ENCODE measurements at places on chromosomes 6 and 20. TPM values are rescaled to one million over a fixed set of nuclear protein-coding genes. Genes with fewer than 3 reads are reported as not detected.

DNA sequence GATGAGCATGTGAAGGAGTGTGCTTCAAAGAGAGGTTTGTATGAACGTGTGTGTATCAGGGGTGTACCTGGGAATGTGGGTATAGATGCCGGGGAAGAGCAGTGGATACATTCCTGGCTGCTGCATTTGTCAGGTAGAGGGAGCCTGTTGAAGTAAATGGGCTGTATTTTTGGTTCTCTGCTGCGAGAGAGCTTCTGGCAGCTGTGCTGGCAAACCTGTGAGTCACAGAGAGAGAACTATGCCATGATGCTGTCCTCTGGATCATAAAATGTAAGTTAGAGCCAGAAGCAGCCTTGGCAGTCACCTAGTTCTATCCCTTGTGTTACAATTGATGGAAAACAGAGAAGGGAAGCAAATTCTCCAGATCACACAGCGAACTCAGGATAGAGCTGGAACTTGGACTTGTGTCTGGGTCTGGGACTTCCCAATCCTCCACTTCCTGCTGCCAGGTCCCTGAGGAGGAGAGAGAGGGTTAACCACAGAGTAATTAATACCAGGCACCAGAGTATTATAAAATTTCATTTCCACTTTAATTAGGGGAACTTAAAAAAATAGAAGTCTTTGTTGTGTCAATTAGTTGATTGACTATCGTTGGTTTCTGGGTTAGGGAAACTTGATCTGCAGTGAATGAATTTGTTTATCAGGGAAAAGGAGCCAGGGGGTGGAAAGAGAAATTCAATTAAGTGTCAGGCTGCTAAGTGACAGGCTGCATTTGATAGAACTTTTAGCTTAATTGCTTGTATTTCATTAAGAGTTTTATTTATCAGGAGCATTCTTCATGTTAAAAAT is 41.1 kb upstream of the GTSF1L start:
- DNase-seq = no peak
- no peaks in the 10 kb centered on the region for H3K4me1 ChIP-seq
- H3K36me3 ChIP-seq = no peaks in the 10 kb centered on the region
- H3K4me3 ChIP-seq = no peak overlapping the region
- no peaks in the 10 kb centered on the region for H3K27me3 ChIP-seq
- no peak overlapping the region for H3K27ac ChIP-seq

DNA sequence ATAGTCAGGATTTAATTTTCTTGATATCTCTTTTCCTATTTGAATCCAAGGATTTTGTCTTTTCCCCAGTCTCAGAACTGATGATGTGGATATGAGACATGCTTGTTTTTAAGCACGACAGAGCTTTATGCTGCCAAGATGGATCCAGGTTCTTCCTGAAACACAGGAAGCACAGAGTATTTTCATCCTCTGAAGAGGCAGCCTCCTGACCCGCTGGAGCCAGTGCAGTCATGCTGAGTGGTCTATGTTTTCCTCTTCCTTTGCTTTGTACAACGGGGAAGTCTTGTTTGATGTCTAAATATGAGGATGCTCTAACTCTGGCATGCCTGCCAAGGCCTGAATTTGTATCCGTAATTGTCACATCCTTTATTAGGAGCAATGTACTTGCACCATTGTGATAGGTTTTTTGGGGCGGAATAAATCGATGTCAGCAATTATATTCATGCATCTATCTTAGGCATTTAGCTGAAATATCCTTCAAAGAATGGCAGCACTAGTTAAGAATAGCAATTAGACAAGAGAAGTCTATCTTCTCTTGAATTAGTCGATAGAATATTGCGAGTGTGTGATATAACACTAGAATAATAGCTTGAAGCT is 407.1 kb upstream of the JAG1 start:
- no peak overlapping the region for H3K27ac ChIP-seq
- no peaks in the 10 kb centered on the region for H3K36me3 ChIP-seq
- H3K4me3 ChIP-seq = no peak overlapping the region
- no peak for DNase-seq
- no peaks in the 10 kb centered on the region for H3K4me1 ChIP-seq

DNA sequence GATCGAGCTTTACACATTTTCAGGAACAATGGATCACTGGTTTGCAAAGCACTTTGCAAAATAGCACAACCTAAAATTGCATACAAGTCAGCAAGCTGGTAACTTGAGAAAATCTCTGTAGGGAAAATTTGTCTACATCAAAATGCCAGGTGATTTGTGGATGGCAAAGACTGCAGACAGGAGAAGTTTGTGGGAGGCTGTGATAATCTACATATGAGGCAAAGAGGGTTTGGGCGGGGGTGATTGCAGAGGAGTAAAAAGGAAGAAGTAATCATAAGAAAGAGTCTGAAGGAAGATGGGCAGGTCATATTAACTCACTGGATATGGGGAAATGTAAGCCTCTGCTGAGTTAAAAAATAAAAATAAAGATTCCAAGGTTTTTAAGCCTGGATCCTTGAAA is 166.3 kb upstream of the STXBP5 start:
- no peak for DNase-seq
- no peak overlapping the region for H3K27ac ChIP-seq
- no peaks in the 10 kb centered on the region for H3K27me3 ChIP-seq
- H3K4me1 ChIP-seq = no peaks in the 10 kb centered on the region

The GJA1 gene
- total RNA-seq = 47.8 TPM

GRCh38 chr6:57434944-57435343 is 117.5 kb downstream of the PRIM2 start:
- H3K27me3 ChIP-seq = no peaks in the 10 kb centered on the region
- no peak overlapping the region for H3K4me3 ChIP-seq
- H3K27ac ChIP-seq = no peak overlapping the region
- no peaks in the 10 kb centered on the region for H3K36me3 ChIP-seq
- peaks cover 3% of the 10 kb centered on the region for H3K4me1 ChIP-seq
- DNase-seq = no peak

DNA sequence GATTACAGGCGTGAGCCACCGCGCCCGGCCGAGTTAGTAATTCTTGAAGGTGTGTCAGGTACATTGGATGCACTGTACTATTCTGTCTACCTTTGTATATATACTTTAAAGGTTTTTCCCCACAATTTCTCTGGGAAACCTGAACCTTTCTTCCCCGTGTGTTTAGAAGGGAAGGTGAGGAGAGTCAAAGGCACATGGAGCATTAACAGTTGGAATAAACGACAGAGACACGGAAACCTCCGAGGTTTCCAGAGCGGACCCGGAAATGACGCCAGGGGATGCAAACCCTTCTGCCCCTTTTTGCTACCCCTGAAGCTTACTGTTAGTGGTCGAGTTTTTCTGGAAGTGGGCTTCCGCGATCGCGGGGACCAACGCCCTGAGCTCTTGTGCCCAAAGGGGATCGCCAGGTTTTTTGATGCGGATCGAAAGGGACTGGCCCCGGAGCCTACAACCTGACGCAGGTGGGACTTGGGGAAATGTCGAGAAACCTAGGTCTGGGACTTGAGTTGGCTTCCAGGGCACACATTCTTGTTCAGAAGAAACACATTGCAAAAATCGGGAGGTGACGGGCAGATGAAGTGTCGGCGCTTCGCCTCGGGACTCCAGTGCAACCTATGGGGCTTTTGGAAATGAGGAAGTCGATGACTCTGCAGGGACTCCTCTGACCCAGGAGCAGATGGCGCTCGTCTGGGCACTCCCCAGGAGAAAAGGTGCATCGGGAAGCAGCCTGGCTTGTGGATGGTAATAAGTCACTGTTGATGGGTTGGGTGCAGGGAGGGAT is 218.2 kb downstream of the OR2B2 start:
- DNase-seq = peak; percentile 88
- H3K4me3 ChIP-seq = peak overlapping the region; percentile 23
- H3K27ac ChIP-seq = no peak overlapping the region
- peaks cover 2% of the 10 kb centered on the region for H3K27me3 ChIP-seq
- H3K36me3 ChIP-seq = no peaks in the 10 kb centered on the region
- H3K4me1 ChIP-seq = no peaks in the 10 kb centered on the region

The FOXA2 gene
- 0.13 TPM for total RNA-seq

The RAB44 gene
- 1.5 TPM for total RNA-seq

GRCh38 chr6:125906158-125906998 is 50.2 kb upstream of the HINT3 start:
- no peaks in the 10 kb centered on the region for H3K4me1 ChIP-seq
- no peaks in the 10 kb centered on the region for H3K27me3 ChIP-seq
- peaks cover 39% of the 10 kb centered on the region for H3K36me3 ChIP-seq
- H3K4me3 ChIP-seq = no peak overlapping the region
- DNase-seq = no peak

Data from kidney (tissue), 22 donors.